Glutamatergic neuron (in vitro differentiated cells): ENCODE measurements at places on chromosomes 7 and 10. TPM values are rescaled to one million over a fixed set of nuclear protein-coding genes. Genes with fewer than 3 reads are reported as not detected.

The HECW1 gene
- total RNA-seq, result 68.7 TPM

The PON1 gene
- 1.1 TPM for total RNA-seq

The SKIDA1 gene
- 1.3 TPM for total RNA-seq

The JCAD gene
- 0.32 TPM for total RNA-seq

The CPXM2 gene
- total RNA-seq, result not detected

The HTR7 gene
- total RNA-seq, result 13.3 TPM

The RET gene
- 34.7 TPM for total RNA-seq

The CALHM3 gene
- not detected for total RNA-seq

The ZNF503 gene
- 5.6 TPM for total RNA-seq

The EPO gene
- not detected for total RNA-seq

The RHOBTB1 gene
- total RNA-seq, result 14.4 TPM

The ADAM8 gene
- 5.4 TPM for total RNA-seq

The ZNF25 gene
- 7.7 TPM for total RNA-seq

The PNLIPRP2 gene
- not detected for total RNA-seq
